ENCODE measurements at places on chromosomes 4 and X. TPM values are rescaled to one million over a fixed set of nuclear protein-coding genes. Genes with fewer than 3 reads are reported as not detected.

The GRIA3 gene
- not detected for total RNA-seq

The POLN gene
- 1.1 TPM for total RNA-seq

The ZNF630 gene
- 0.49 TPM for total RNA-seq

The PNMA6E gene
- total RNA-seq: not detected

The NMU gene
- 0.56 TPM for total RNA-seq

The RTL3 gene
- not detected for total RNA-seq

The USP17L29 gene
- total RNA-seq: not detected

All from A549 treated with ZK216348 at 1 μM for 4 hours (cell line).